ENCODE measurements at places on chromosomes 4 and X.

- DNase-seq, result no peak
These were observed 11.2 kb upstream of the ADD1 start for GRCh38 chr4:2832309-2832980.

GRCh38 chr4:185210102-185210981, 944 bp downstream of the SNX25 start:
- DNase-seq, result peak; percentile 55

- DNase-seq, result no peak
These were observed 14.0 kb downstream of the PNMA6F start for GRCh38 chrX:153307276-153308178.

DNA sequence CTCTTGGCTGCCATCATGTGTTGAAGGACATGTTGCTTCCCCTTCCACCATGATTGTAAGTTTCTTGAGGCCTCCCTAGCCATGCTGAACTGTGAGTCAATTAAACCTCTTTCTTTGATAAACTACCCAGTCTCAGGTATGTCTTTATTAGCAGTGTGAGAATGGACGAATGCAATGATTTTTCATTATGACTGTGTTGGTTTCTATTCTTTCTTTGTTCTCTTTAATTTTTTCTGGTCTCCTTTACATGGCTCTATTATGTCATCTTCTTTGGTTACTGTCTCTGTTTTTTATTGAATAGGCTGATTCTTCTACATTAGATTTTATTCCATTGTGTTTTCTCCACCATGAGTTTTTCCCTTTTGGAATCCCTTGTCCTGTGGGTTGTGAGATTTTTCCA, 840.6 kb downstream of the TRAM1L1 start:
- no peak for DNase-seq

DNA sequence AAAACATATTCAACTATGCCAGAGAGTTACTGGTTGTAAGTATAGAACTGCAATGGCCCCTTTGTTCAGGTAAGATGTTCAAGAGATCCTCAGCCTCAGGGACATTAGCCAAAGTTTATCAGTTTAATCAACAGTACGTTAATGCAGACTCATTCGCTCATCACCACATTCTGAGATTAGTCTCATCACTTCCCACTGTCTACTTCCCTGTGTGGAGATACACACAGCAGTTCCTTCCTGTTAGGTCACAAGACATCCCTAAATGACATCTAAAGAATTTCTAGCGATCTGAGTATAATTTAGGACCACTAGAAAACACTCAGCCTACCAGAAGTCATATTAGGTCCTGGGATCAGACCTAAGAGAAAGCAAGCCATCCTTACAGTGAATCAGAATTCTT, 10.4 kb downstream of the SLC10A7 start:
- no peak for DNase-seq

DNA sequence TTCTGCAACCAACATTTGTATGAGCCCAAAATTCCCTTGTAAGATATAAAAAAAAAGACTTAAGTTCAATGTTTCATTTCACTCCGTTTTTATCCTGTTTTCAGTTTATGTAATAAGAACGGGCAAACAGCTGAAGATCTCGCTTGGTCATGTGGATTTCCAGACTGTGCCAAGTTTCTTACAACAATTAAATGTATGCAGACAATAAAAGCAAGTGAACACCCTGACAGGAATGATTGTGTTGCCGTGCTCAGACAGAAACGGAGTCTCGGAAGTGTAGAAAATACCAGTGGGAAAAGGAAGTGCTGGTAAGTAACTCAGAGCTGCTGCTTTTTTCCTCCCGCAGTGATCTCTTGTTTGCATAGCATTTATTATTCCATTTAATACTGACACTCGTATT, 2.8 kb downstream of the ANKRD37 start:
- DNase-seq, result no peak

- DNase-seq, result no peak
These were observed 2.9 kb downstream of the AR start for GRCh38 chrX:67546496-67547423.

GRCh38 chrX:12894074-12895030, 12.1 kb upstream of the TLR8 start:
- DNase-seq, result peak; percentile 48

DNA sequence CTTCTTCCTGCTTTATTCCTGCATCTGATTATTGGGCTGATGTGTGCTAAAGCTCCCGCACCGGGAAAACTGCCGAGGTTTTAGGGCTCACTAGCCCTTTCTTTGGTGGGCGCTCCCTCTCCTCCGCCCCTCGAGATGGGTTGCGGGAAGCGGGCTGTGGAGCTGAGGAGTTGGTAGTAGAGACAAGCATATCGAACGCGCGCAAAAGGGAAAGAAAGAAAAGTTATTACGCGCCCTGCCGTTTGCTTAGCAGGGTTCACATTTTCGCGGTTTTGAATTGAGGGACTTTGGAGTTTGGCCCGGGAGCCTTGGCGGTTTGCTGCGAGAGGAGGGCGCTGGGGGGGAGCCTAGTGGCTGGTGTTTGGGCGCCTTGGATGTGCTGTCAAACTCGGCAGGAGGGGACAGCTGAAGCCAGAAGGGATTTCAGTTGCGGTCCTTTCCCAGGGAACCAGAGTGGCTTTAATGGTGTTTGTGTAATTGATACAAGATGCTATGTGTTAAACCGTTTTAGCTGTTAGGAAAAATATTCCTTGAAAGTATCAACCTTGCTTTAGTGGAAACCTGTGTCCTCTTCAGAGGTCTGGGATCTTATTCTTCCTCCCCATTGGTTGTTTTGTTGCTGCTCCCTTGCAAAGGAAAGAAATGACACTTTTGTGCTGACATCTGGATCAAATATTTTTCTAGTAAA, 1.1 kb downstream of the GAB1 start:
- peak; percentile 9 for DNase-seq

DNA sequence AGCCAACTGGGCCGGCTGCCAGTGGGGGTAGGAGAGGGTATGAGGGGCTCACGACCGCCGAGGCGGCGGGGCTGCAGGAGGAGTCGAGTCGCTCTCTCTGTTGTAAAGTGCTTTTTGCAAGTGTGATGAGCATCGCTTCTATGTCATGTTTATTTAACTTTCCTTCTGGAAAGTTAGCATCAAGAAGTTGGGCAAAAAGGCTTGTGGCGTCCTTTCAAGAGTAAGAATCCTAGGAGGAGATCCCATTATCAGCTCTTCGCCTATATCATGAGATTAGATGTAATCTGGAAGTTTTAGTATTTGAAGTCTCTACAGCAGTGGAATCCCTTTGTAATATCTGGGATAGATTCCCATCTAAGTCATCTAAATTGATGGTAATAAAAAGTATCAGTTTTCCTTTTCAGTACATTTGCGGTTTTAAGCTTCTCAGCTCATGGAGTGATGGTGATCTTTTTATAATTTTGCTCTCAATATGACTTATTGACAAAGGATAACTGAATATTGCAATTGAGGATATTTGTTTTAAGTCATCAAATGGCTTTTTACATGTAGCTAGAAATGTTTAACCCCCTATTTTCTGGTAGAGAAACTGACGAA, 1.7 kb downstream of the GALNT7 start:
- DNase-seq, result no peak
